ENCODE measurements at places on chromosomes 12 and 14.

DNA sequence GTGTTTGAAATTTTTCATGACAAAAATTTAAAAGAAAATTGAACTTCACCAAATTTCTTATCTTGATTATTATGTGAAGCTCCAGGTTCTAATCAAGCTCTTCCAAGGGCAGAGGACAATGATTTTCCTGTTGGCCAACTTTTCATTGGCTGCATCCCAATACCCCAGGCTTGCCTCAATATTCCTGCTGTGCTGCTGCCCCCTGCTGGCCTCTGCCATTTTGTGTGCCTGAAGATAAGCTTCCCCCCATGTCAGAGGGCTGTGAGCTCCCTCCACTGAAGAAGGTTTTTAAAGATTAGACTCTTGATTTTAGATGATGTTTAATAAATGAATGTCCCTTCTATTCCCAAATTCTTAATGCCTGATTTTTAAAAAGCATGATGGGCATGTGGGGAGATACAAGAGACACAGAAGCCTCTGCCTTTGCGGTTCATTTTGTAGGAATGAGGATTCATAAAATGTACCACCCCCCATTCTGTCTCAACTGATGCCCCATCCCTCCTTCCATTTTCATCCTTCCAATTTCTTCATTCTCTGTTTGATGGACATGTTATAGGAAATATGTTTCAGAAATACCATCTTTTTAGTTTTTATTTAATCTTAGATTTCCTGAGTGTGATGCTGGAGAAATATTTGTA lies 76.7 kb upstream of the RGS6 start:
- DNase-seq = no peak

DNA sequence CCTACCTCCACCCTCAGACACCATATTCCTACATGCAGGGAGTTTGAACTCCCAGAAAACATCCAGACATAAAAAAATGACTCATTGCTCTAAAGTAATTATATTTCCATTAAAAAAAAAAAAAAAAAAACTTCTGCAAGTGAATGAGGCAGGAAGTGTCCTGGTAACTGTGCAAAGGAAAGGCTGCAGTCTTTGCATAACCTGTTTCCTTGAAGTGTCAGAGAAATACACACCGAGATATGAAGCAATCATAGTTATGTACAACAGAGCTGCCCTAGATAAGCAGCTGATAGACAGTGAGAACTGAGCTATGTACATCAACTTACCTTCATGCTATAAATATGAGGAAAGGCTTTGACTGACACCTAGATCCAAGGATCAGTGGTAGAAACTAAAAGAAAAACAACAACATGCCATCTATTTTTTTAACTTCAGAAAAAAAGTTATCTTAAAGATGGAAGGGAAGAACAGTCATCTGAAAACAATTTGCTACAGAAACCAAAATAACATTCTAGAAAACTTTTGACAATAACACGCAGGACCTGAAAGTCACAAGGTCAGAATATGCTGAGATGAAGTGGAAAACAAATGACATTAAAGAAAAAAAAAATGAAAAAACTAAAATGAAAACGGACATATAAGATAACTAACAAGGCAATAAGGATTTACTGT lies 263.2 kb downstream of the SEC23A start:
- DNase-seq = no peak

DNA sequence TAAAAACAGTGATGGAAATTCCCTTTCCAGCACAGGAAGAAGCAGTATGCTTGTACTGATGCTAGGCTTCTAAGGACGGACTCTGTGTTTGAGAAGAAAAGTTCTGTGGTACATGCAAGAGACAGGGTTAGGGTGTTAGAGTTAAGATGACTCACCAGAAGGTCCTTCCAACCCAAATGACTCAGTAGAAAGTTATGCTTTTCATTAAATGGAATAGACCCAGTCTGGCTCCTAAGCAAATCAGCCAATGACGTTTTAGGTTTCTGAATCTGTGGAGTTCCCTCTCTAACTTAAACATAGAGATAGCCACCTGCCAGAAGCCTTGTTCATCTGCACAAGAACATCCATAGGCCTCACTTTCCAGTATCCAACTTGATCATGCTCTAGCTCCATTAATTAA lies 5.7 kb downstream of the PTHLH start:
- no peak for DNase-seq

GRCh38 chr12:53500142-53500775 lies 824 bp upstream of the TARBP2 start:
- DNase-seq = no peak

GRCh38 chr12:57604992-57605810 lies 577 bp downstream of the DTX3 start:
- DNase-seq = no peak

DNA sequence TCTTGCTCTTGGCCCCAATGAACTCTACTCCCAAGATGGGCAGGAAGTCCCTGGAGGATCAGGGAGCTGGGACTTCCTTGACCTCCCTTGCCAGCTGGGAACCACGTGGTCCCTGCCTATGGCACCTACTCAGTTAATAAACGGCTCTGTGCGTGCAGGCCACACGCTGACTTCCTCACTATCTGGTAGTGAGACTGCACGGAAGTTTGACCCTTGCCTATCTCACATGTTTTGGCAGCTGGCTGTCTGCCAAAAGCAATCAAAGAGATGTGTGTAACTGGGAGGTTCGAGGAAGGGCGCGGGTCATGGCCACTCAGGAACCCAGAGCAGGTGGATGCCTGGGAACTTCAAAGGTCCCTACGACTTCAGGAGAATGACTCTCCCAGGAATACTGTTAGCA lies 57.9 kb downstream of the RFLNA start:
- DNase-seq = no peak

- DNase-seq = no peak
Observed at GRCh38 chr12:7304456-7304855, 584 bp downstream of the ACSM4 start.

DNA sequence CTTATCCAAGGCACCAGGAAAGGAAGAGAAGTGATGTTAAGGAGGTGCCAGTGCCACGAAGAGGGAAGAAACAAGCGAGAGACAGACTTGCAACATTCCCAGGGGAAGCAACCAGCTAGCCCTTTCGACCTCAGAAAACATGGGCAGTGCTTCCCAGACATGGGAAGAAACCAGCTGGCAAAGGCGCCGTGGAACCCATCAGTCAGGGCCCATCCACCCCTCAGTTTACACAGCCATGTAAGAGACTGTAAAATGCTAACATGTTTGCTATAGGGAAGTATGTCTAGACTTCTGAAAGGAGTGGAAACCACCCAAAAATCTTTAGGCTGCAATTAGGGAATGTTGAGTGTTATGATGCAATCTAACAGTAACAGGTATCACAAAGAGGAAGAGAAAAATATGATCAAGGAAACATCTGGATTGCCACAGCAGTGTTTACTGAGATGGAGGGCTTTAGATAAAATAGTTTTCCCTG lies 26.3 kb downstream of the ANAPC5 start:
- DNase-seq = no peak

GRCh38 chr12:117026921-117027250 lies 72.3 kb downstream of the TESC start:
- no peak for DNase-seq

DNA sequence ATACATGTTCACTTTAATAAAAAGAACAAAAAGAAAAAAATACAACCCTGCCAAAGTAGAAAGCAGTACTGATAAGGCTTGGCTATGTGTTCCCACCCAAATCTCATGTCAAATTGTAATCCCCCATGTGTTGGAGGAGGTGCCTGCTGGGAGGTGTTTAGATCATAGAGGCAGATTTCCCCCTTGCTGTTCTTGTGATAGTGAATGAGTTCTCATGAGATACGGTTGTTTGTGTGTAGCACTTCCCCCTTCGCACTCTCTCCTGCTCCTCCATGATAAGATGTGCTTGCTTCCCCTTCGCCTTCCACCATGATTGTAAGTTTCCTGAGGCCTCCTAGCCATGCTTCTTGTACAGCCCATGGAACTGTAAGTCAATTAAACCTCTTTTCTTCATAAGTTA lies 59.9 kb downstream of the USP15 start:
- no peak for DNase-seq

DNA sequence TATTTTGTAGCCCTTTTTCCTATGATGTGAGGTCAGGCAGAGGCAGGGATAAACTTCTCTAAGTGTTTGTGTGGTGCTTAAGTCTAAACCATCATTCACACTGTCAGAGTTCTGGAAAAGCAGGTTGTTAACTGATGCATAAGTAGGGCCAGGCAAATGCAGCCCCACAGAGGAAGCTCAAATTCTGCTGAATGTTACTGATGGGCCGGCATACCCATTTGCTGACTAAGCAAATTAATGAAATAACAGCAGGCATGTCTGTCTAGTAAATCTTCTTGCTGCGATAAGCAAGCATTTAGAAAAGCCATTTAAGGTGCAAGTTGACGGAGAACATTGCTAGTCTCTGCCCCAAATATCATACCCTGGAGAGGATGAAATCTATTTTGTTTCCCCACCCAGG lies 523.2 kb upstream of the CCDC196 start:
- DNase-seq = no peak

DNA sequence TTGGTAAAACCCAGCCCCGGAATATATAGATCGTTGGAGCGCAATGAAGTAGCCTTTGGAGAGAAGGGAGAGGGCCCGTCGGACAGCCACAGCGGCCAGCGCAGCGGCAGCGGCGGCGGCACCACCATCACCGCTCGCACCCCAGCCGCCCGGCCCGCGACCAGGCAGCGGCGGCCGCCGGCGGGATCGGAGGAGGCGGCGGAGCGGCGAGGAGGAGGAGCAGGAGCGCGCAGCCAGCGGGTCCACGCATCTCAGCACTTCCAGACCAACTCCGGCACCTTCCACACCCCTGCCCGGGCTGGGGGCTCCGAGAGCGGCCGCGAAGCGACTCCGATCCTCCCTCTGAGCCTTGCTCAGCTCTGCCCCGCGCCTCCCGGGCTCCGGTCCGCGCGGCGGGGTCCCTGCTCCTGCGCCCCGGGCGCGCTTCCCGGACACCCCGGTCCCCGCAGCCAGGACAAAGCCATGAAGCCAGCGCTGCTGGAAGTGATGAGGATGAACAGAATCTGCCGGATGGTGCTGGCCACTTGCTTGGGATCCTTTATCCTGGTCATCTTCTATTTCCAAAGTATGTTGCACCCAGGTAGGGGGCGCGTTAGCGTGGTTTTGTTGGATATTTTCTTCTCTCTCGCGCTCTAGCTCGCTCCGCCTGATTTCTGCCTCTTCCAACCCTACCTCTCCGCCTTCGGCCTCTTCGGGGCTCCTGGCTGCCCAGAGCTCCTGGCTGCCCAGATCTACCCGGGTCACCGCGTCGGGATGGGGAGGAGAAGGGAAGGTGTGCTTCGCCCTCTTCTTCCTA lies 400 bp downstream of the CHST11 start:
- peak; percentile 14 for DNase-seq

DNA sequence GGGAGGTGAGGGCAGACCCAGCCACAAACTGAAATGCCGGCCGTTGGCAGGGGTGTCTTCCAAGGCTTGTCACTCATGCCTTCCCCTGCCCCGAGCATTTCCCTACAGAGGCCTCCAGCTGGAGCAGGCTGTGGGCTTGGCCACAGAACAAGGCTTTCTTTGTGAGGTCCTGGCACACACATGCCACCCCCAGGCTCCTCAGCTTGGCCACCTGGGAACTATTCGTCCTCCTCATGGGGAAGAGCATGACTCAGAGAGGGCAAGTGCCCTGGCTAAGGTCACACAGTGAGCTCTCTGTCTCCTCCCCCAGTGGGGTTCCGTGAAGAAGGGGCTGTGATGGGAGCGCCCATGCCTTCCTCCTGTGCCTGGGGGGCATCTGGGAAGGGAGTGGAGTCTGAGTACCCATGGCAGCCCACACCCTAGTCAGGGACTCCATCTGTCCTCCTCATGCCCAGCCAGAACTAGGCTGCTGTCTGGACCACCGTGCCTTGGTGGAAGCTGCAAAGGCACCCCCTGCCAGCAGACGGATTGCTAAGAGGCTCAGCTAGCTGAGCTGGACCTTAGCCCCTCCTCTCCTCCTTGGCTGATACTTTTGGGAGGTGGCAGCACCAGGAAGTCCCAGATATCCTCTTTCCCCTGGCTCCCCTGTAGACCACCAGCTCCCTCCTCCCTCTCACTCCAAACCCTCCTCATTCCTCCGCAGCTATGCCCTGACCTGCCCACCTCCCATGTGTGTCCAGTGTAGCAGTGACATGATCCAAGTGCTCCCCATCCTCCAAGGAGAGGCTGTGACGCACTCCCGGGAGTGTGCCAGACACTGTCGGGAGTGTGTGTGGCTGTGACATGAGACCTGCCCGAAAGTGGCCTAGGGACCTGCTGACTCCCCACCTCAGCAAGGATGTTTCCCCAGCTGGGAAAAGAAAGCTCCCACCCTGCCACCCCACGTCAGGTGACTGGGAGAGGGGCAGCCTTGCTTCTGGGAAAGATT lies 21.4 kb downstream of the ABCB9 start:
- no peak for DNase-seq

- no peak for DNase-seq
Observed at GRCh38 chr12:1790444-1790843, 29.9 kb upstream of the LRTM2 start.

GRCh38 chr12:109735825-109736551 lies 22.4 kb downstream of the FAM222A start:
- DNase-seq = no peak

GRCh38 chr14:94494085-94494484 lies 15.2 kb downstream of the SERPINA12 start:
- DNase-seq = no peak

- no peak for DNase-seq
Observed at GRCh38 chr14:30194741-30195148, 267.1 kb upstream of the PRKD1 start.

- no peak for DNase-seq
Observed at GRCh38 chr14:101010293-101010692, 106.8 kb upstream of the RTL1 start.

DNA sequence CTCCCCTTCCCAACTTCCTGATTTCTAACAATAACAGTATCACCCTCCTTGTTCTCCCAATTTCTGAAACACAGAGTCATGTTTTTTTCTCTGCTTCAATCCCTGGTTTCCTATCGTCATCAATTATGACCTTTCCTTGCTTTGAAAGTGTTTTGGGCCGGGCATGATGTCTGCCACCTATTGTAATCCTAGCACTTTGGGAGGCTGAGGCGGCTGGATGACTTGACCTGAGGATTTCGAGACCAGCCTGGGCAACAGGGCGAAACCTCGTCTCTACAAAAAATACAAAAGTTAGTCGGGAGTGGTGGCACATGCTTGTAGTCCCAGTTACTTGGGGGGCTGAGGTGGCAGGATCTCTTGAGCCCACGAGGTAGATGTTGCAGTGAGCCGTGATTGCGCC lies 12.6 kb upstream of the GPR162 start:
- DNase-seq = no peak

GRCh38 chr14:89351516-89352404 lies 65.3 kb downstream of the FOXN3 start:
- no peak for DNase-seq

Data from cerebellar nuclear complex (tissue), 1 donor.